Posterior vena cava (tissue), 2 donors: ENCODE measurements at places on chromosomes 7 and 10.

GRCh38 chr10:101331956-101332355, 22.0 kb upstream of the BTRC start:
- DNase-seq: no peak

DNA sequence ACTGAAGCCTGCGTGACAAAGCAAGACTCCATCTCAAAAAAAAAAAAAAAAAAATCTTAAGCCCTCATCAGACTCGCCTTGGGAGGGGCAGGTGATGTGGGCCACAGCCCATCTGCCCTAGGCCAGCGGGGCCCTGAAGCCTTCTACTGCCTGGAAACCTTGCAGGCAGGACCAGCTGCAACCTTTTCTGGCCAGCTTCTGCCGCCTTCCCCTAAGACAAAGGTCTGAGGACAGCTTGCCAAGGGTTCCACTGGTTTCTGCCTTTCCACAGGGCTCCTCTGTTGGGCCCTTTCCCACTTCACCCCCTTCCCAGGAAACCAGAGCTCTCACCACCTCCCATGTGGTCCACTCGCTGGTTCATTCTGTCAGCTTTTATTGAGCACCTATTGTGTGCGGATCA, 35.2 kb downstream of the UBTD1 start:
- DNase-seq: peak; percentile 48

- no peak for DNase-seq
Observed at GRCh38 chr7:29384277-29384676, 179.4 kb upstream of the PRR15 start.

GRCh38 chr7:25707768-25708620, 444.0 kb upstream of the NFE2L3 start:
- no peak for DNase-seq
